ENCODE measurements at places on chromosomes 7 and 10.

DNA sequence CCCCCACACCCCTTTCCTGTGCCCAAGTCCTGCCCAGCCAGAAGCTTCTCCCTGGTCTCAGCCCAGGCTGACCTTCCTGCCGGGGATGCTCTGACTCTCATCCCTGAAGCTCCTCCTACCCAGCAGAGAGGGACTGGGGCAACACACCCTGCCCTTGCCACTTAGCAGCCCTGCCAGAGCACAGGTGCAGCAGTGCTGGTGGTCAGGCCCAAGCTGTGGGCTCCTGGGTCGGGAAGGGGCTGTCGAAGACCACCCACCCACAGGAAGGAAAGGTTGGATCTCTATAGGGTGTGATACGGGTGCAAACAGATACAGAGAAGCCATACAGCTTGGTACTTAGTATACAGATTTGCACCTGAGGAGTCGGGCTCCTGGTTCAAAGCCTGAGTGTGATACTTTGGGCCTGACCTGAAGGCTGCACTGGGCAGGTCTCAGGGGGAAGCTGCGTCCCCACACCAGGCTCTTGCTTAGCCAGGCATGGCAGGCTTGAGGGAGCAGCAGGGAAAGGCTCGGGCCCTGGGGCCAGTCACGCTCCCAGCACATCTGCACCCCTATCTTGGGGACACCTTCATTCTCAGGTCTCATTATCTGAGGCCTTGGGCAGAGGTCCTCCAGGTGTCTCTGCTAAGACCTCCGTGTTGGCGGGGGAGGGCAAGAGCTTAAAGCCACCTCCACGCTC, 47.3 kb downstream of the TCERG1L start:
- DNase-seq, result no peak

DNA sequence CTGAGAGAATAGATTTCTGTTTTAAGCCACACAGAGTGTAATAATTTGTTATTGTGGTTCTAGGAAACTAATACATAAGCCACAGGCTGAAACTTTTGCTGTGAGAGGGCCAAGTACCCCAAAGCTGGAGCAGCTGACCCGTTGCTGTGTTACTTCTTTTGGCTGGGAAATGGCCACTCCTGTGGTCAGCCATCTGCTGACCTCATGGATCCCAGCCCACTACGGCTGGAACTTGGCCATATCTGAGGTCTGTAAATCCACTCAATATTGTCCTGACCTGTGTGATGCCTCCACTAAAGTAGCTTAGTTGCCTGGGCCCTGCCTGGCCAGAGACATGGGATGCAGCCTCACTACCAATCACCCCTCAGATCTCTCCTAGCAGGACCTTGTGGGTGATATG, 17.4 kb upstream of the LOXL4 start:
- DNase-seq, result no peak

GRCh38 chr7:18762189-18762588, 266.6 kb downstream of the HDAC9 start:
- DNase-seq, result no peak

GRCh38 chr7:37070471-37070870, 346.2 kb upstream of the AOAH start:
- DNase-seq, result no peak

GRCh38 chr10:95403700-95404461, 113.1 kb upstream of the PDLIM1 start:
- DNase-seq, result no peak

GRCh38 chr7:128351296-128352152, 7.8 kb upstream of the RBM28 start:
- DNase-seq, result no peak

All from CD4-positive, alpha-beta T cell treated with Interferon alpha-2 for 1 hour (primary cell).